ENCODE measurements at places on chromosomes 4 and X.

GRCh38 chr4:25377572-25378436 lies 741 bp downstream of the ANAPC4 start:
- peak; percentile 17 for DNase-seq

- no peak for DNase-seq
These were observed 31.1 kb upstream of the PDLIM3 start for GRCh38 chr4:185566425-185566824.

GRCh38 chrX:38086451-38087215 lies 80.3 kb downstream of the SYTL5 start:
- DNase-seq, result no peak

DNA sequence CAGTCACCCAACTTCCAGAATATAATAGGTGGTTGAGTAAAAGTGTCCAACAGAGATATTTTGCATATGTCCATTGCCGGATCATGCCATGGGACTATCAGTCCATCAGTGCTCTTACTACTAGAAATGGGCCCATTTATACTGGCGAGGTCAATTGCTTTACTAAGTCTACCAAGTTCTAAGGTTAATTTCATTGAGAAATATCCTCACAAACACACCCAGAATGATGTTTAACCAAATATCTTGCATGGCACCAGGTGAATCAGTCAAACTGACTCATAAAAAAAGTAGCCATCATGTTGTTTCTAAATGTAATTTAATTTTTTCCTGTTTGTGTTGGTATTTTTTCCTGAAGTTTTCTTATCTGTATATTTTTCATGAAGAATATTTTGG lies 1217.0 kb downstream of the RAPGEF2 start:
- DNase-seq, result no peak

- DNase-seq, result no peak
These were observed 18.0 kb downstream of the DOK7 start for GRCh38 chr4:3481113-3481531.

- DNase-seq, result no peak
These were observed 15.9 kb downstream of the LINC00632 start for GRCh38 chrX:140725500-140725899.

DNA sequence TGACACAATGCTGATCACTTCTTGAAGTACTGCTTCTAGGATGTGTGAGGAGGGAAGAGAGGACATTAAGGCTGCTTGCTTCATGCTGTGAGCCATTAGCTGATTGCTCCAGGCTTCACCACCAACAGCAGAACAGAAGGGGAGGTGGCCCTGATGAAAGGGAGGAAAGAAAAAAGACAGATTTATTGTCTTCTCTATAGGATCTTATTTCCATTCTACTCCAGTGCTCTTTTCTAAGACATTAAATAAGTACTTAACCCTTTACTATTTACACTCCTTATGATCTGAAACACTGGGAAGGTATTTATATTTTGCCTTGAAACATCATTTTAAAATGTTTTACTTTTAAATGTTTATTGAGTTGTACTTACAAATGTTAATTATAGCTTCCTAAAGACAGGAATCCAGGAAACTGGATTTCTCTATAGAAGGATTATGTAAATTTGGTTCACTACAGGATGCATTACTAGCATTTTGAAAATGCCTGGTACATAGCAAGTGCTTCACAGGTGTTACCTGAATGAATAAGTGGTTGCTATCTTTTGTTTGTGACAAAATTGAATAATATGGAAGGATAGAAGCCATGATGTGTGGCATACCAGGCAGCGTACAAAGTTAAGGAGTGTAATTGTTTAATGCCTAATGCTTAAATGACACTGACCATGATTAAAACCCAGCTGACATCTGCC lies 680.9 kb upstream of the ATOH1 start:
- no peak for DNase-seq

GRCh38 chr4:188299161-188299560 lies 159.9 kb downstream of the TRIML1 start:
- DNase-seq, result no peak

DNA sequence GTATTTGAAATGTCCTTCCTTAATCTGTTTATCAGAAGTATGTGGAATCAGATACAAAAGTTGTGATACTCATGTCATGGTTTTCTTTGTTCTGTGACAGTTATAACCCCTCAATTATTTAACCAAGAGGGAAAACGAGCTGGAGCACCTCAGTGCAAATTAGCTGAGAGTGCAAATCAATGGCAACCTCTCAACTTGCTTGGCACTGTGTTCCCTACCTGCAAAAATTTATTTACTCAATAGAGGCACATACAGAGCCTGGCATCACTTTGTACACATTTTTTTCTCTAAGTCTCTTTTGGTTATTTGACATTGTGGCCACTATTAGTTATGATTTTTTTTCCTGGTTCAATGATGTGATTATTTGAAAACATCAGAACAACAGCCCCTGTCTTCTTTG lies 186.2 kb downstream of the STIM2 start:
- no peak for DNase-seq

DNA sequence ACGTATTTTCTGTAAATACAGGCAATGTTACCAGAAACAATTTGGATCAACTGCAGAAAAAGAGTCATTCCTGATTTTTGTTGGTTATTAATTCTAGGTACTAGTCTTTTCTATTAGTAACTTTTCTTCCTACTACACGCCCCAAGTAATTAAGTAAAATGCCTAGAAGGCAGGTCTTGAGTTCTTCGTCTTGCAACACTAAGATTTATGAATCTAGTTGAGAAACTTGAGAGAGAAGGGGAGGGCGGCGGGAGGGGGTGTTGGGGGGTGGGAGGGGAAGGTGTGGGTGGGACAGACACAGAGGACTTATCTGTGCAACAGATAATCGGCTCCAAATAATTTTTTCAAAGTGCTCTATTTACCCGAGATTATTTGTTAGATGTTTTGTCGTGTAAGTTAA lies 3.0 kb downstream of the RAP2C start:
- DNase-seq, result no peak

GRCh38 chrX:51922561-51922960 lies 29.1 kb downstream of the MAGED1 start:
- DNase-seq, result no peak

- no peak for DNase-seq
These were observed 1.4 kb downstream of the ARHGEF6 start for GRCh38 chrX:136779346-136779781.

DNA sequence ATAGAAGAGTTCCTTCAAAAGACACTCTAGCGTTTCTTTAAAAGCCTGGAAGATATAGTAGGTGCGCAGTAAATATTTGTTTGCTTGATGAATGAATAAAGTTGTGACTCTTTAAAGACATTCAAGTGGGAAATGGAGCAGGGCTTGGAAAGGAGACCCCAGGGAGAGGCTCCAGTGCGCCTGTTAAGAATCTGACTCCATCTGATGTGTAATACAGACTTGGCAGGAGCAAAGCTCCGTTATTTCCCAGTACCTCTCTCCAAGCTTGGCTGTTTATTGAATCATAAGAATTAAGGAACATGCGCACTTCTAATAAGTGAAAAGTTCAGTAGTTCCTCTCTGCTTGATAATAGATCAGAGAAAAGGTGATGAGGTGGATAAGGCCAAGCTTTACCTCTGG lies 18.8 kb upstream of the KLHL8 start:
- no peak for DNase-seq
